ENCODE measurements at places on chromosomes 1 and 21. TPM values are rescaled to one million over a fixed set of nuclear protein-coding genes. Genes with fewer than 3 reads are reported as not detected.

The FAM43B gene
- not detected for total RNA-seq

The RGS16 gene
- total RNA-seq: 6.9 TPM

The HJV gene
- not detected for total RNA-seq

The SF3B4 gene
- total RNA-seq: 82.3 TPM

The RBP7 gene
- not detected for total RNA-seq

The CFHR5 gene
- not detected for total RNA-seq

The S100A12 gene
- total RNA-seq: not detected

The CFHR1 gene
- not detected for total RNA-seq

The FMO1 gene
- not detected for total RNA-seq

The RGS13 gene
- not detected for total RNA-seq

The C1orf141 gene
- total RNA-seq: not detected

The ITGB2 gene
- 642 TPM for total RNA-seq

The MAP3K21 gene
- 4.4 TPM for total RNA-seq

The TMEM52 gene
- not detected for total RNA-seq

The MTMR11 gene
- 19.2 TPM for total RNA-seq

The RAB3GAP2 gene
- total RNA-seq: 47.8 TPM
